ENCODE measurements at places on chromosomes 6 and 20.

- DNase-seq: no peak
Observed at GRCh38 chr6:169967687-169968086, 216.3 kb downstream of the ERMARD start.

DNA sequence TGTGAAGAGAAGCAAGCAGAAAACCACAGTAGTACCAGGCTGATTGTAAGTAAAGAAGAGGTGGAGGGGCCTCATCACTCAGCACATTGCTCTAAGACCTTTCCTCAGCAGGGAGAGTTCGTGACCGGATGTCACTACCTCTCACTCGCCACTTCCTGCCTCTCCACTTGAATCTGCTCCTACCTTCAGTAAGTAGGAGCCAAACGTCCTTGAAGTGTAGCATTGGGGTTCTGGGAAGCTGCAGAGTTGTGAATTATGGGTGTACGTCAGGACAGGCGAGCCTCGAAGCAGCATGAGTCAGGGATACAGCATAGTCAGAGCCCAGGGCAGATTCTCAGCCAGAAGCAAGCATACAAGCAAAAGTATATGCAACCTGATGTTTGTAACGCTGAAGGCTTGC is 224.9 kb downstream of the PHACTR1 start:
- DNase-seq: no peak

DNA sequence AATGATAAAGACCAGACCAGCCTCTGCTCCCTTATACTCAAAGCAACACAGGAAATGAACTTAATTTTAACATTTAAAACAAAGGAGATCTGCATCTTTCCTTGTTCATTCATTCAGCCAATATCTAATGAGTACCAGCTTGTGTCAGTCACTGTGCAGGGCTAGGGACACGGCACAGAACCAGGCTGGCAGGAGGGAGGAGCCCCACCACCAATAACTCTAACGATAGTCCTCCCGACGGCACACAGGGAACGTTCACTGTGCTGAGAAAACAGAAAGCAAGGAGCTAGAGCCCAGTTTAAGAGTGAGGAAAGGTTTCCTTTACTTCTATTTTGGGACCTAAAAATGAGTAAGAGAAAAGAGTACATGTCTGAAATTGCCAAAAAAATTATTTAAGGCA is 9.9 kb downstream of the ETV7 start:
- DNase-seq: no peak

GRCh38 chr6:170438402-170438753 is 114.7 kb downstream of the PSMB1 start:
- peak; percentile 82 for DNase-seq

GRCh38 chr20:41179961-41180360 is 42.6 kb downstream of the PLCG1 start:
- no peak for DNase-seq

DNA sequence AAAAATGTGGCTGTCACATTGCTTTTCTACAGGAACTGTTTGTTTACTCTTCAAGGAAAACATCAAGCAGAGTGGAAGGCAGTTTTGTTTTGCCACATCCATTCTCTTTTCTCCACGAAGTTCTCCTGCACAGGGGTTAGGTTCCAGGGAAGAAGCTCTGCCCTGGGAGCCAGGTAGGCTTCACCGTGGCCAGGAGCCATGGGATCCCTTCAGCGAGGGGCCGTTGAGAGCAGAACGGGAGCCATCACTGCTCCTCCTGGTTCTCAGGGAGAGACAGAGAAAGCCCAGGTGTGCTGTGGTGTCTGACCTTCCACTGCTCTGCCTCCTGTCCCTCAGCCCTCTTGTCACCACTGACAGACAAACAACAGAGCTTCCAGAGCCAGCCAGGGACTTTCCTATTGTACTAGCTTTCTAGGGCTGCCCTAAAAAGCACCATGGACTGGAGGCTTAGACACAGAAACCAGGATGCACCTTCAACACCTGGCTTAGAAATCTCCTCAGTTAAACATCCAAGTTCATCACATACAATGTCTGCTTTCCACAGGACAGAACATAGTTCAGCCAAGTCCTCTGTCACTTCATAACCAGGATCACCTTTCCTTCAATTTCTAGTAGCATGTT is 75.6 kb upstream of the SLC22A23 start:
- DNase-seq: no peak

GRCh38 chr6:26554697-26555504 is 16.7 kb downstream of the HMGN4 start:
- DNase-seq: peak; percentile 52

DNA sequence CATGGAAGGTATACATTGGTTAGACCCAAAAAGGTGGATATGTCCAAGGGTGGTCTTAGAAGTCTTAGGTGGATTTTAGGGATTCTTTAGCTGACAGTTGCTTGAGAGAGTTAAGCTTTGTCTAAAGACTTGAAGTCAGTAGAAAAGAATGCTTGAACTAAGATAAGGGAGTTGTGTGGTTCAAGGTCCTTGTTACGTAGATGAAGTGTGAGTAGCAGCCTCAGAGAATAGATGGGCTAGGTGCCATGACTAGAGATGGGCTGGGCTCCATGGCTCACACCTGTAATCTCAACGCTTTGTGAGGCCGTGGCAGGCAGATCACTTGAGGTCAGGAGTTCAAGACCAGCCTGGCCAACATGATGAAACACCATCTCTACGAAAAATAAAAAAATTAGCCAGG is 1.7 kb downstream of the SHLD1 start:
- DNase-seq: no peak

DNA sequence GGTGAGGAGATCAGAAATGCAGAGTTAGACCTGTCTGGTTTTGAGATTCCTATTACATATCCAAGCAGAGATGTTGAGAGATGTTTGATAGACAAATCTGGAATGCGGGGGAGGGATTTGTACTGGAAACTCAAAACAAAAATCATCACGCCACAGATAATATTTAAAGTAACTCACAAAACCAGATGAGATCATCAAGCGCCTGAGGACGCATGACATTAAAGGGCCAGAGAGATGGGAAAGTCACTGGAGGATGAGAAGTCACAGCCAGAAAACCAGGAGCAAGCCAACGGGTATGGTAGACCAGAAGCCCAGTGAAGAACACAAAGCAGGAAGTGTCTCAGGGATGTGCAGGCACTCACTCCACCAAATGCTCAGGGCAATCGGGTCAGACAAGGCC is 87.7 kb downstream of the DLL1 start:
- no peak for DNase-seq

GRCh38 chr6:44156494-44157151 is 2.0 kb upstream of the CAPN11 start:
- no peak for DNase-seq

GRCh38 chr6:4649728-4650127 is 126.5 kb upstream of the CDYL start:
- no peak for DNase-seq

- DNase-seq: no peak
Observed at GRCh38 chr20:38293491-38294065, 10.4 kb upstream of the BPI start.

GRCh38 chr6:43715056-43715788 is 27.6 kb upstream of the MRPS18A start:
- no peak for DNase-seq

DNA sequence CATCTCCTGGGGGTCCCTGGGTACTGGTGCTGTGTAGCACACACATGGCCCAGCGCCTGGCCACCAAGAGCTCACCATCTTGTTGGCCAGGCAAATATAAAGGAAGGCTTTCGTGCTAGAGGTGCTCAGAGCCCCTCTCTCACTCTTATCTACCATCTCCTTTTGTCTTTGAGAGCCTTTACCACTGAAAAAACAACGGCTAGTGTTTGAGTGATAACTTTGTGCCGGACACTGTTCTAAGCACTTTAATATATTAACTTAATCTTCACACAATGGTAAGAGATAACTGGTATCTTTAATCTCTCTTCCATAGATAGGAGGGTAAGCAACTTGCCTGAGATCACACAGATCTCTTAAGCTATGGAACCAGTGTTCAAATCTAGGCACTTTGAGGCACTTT is 21.5 kb upstream of the ARHGAP18 start:
- DNase-seq: no peak

DNA sequence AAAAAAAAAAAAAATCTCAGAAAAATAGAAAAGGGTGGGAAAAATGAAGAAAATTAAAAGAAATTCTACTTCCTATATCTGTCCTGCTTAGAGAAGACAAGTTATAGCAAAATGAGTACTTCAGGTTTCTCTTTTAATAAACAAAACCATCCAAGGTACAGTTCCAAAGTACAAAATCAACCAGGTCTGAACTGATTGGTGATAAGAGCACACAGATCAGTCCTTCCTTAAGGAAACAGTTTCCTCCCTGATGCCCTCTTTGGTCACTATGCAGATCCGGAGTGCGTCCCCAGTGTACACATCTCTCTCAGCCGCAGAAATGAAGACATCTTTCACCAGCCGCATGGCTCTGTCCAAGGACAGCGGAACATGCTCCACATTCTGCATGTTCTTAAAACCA is 18.1 kb downstream of the PSMB1 start:
- DNase-seq: no peak

DNA sequence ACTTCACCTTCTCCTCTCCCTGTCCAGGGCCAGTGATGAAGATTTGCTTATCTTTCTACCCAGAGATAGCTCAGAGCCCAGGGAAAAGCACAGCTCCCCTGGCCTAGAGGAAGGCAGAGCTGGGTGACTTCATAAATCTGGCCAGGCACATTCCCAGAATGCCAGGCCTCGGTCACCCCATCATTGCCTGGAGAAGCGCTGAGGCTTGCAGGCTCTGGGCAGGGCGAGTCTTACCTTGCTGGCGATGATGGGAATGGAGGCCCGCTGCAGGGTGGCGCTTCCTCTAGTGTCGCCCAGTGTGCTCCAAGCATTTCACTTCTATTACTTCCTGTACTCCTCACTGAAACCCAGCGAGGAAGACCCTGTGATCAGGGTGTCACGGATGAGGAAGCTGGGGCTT is 60.1 kb downstream of the DAAM2 start:
- no peak for DNase-seq

GRCh38 chr6:1020133-1020532 is 291.8 kb upstream of the FOXQ1 start:
- DNase-seq: no peak

- no peak for DNase-seq
Observed at GRCh38 chr6:45441851-45442453, 64.2 kb upstream of the SUPT3H start.

DNA sequence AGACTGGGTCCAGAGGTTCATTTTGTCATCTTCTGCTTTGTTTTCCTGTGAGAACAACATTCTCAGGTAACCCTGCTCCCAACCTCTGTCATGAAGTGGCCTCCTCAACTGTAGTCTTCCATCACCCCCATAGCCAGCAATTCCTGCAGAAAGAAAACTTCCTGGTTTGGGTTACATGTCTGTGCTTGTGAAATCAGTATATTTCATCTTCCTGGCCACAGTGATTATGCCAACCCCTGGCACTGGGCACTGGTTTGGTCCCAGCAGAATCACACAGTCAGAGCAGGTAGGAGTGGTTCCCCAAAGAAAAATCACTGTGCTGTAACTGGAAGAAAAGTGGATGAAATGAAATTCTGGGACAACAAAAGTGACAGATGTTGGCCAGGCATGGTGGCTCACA is 52.5 kb downstream of the CRYBG1 start:
- DNase-seq: no peak

GRCh38 chr6:144467172-144467762 is 182.1 kb downstream of the UTRN start:
- no peak for DNase-seq

DNA sequence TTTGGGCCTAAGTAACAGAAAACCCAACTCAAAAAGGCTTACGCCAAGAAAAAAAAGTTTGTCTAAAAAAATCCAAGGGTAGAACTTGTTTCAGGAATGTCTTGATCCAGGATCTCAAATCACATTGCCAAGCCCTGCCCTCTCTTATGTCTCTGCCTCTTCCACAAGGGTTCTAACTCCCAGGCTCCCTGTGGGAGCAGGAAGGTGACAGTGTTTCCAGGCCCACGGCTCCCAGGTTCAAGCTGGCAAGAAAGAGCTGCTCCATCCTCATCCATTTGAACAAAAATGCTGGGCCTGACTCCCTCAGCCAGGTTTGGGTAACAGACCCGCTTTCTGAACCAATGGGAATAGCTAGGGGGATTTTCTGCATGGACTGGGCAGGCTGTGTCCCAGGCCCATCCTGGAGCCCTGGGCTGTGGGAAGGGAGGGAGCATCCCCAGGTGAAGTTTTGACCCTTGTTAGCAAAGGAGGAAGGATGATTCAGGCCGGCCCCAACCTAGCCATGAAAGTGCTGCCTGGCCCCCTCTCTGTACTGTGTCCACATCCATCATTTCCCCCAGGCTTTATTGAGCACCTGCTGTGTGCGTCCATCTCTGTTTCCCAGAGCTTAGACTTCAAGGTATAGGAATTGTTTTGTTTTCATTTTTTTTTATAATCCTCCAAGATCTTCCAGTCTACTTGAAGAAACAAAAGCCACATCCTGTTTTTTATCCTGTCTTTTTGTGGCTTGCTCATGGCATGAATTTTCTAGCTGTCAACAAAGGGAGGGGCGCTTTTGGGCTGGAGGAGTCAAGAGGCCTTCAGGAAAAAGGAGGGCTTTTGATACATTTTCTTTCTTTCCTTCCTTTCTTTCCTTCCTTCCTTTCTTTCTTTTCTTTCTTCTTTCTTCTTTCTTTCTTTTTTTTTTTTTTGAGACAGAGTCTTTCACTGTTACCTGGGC is 159.8 kb downstream of the TFAP2C start:
- no peak for DNase-seq

DNA sequence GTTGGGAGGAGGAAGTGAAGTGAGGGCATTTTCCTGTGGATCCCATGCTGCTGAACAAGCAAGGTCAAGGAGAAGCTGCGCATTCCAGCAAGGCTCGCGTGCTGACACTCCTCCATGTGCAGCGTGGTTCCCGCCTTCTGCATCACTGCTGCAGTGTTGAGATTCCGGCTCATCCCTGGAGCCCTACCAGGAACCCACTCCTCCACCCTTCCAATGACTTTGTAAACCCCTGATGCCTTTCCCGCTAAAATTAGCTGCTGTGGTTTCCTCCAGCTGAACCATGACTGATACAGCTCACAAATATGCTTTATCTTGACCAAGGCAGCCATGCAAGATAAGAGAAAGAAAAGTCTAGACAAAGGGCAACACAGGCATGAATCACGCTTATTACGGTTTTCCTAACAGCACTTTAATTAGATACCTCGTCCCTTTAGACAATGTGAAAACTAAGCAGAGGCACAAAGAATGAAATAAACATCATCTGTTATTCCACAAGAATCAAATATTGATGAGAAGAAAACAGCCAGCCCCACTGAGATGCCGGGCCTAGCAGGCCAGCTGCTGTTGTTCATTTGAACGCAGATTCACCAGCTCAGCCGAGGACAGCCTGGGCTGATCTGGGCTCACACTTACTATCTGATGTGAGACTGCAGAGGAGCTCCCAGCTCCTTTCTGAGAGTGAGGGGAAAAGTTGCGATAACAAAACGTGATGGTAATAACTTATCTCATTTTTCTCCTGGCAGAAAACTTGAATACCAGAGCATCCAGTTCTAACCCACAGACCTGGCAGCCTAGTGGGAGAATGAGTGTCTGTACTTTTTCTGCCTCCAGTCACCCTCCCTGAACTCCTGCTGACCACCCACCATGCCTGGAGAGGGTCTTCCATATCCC is 14.2 kb upstream of the BNIP5 start:
- DNase-seq: no peak
